ENCODE measurements at places on chromosomes 4 and X.

- DNase-seq = no peak
Observed at GRCh38 chrX:46793386-46794143, 34.6 kb upstream of the SLC9A7 start.

DNA sequence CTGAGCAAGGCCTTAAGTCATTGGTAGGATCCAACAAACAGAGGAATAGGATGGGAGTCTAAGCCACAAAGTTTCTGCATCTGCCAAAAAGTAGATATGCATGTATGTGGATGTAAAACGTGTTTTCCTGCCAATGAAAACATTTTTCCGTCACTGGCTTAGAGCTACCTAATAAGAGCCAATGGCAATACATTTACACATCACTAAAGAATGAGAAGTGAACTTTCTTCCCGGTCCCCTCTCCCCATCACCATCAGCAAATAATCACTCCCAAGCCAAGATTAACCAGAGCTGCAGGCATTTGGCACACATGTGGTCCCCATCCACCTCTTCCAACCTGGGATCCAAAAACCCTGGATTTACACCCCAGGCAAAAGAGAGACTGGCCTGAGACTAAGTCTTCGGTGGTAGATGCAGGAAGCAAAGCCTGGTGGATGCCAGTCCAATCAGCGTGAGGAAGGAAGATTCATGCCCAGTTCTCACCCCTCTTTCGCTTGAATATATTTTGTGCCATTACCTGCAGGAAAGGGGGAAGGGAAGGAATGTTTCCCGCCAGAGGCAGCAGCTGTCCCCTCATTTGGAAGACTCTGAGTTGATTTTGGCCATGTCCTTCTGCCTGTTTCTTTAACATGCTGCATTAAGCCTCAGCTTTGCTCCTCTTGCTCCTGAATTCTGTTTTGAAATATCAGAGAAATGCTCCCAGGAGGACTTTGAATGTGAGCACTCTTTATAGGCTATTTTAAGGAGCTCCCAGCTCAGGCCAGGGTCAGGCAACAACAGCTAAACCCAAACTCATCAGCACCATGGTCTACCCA is 131.4 kb downstream of the CHIC2 start:
- DNase-seq = no peak

GRCh38 chr4:828641-829271 is 2.8 kb upstream of the CPLX1 start:
- no peak for DNase-seq

- DNase-seq = no peak
Observed at GRCh38 chr4:101104312-101105052, 242.8 kb downstream of the PPP3CA start.

GRCh38 chr4:22473268-22473667 is 42.6 kb downstream of the ADGRA3 start:
- no peak for DNase-seq

DNA sequence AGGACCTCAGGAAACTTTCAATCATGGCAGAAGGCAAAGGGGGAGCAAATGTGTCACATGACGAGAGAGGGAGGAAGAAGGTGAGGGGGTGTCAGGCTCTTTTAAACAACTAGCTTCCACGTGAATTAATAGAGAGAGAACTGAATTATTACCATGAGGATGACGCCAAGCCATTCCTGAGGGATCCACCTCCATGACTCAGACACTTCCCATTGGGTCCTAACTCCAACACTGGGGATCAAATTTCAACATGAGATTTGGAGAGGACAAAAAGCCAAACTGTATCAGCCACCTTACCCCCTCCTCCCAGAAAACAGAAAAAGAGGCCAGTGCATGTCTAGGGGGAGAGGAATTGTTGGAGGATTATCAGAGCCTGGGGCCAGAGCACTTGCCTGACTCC is 40.4 kb upstream of the LAS1L start:
- DNase-seq = no peak

GRCh38 chr4:106583108-106583507 is 214.5 kb upstream of the GIMD1 start:
- no peak for DNase-seq

DNA sequence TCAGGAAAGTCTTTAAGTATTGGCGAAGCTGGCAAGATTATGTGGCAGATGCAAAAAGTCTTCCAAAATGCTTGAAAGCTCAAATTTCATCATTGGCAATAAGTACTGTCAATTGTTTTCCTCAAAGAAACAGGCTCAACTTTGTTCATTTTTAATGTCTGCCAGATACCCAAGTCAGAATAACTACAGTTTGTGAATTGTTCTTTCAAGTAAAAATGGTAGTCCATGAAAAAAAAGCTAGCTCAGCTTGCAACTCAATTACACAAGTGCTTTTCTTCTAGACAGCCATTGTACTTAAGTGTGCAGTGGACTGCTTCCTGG is 70.5 kb downstream of the AFF1 start:
- DNase-seq = no peak

DNA sequence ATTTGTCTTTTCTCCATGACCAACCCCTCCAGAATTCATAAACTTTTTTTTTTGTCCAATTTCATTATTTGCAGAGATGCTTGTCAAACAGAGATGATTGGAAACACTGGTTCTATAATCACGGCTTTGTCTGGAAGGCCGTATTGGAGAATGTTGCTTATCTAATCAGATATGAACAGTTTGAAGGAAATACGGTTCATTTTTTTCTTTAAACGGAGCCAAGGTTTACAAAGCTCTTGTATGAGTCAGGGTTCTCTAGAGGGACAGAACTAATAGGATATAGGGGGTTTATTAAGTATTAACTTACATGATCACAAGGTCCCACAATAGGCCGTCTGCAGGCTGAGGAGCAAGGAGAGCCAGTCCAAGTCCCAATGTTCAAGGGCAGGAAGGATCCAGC is 1415.8 kb downstream of the C4orf33 start:
- DNase-seq = no peak

DNA sequence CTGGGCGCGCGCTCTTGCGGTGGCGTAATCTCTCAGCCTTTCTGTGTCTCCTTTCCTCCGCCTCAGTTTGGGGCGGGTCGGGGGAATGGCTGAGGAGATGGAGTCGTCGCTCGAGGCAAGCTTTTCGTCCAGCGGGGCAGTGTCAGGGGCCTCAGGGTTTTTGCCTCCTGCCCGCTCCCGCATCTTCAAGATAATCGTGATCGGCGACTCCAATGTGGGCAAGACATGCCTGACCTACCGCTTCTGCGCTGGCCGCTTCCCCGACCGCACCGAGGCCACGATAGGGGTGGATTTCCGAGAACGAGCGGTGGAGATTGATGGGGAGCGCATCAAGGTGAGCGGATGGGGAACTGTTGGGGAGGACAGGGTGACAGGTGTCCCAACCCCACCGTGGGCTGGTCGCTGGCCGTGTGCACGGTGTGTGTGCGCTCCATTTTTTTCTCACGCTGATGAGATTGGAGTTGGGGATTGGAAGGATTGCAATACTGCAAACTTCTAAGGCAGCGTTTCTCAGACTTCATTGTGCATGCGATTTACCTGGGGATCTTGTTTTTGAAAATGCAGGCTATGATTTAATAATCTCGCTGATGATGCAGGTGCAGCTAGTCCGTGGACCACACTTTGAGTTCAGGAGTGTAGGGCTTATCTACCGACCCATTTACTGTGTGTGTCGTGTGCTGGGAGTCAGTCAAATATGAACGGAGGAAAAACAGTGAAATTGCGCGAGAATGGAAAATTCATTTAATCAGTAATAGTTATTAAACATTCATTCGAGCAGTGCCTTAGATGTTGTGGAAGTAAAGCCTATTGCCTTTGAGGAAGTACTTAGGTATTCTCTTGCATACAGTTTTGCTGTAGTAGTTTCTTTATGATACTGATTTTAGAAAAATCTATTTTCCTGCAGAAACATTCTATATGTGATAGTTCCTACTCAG is at the start of gene RAB33B:
RAB33B (plus strand) TSS at position 11 of the 935 bp plus-strand sequence; CDS start at position 86, 75 bp downstream.
- peak; percentile 89 for DNase-seq

- DNase-seq = no peak
Observed at GRCh38 chrX:103831342-103831802, 685 bp downstream of the RAB9B start.

GRCh38 chrX:39442332-39442731 is 641.1 kb downstream of the MID1IP1 start:
- no peak for DNase-seq

GRCh38 chr4:81971637-81972381 is 402.0 kb downstream of the HNRNPD start:
- no peak for DNase-seq

DNA sequence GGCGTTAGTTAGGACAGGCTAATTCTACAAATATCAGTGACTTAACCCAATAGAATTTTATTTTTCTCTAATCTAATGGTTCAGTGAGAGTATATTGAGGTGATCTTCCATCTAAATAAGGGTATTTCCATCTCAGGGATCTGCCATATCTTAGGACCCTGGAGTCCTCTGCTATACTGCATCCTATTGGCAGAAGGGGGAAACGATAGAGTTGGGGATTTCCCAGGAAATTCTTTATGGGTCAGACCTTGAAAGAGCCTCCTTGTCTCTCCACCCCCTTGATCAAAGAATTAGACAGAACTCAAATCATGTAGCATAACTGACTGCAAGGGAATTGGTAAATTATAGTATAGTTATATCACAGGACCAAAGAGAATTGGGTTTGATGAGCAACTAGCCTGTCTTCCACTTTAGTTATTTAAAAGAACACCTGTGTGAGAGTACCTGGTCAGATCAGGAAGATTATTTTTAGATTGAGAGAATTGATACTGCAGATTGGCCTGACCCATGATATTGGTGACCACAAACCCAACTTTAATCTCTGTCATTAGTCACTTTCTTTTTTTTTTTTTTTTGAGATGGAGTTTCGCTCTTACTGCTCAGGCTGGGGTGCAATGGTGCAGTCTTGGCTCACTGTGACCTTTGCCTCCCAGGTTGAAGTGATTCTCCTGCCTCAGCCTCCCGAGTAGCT is 25.6 kb downstream of the SMARCA5 start:
- DNase-seq = no peak

DNA sequence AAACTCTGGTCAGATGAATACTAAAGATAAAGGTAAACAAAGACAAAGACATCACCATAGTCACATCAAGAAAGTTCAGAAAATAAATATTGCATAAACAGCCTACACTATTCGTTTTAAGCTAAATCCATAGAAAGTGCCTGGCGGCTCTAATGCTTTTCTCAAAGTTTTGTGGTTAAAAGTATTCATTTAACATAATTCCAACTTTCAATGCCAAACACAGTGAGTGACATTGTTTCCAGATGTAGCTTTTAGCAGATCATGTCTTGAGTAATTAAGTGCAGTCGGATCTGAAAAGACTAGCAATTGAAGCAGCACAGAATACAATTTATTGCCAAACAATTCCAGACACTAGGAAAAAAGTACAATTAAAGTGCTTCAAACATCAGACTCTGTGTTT is 287.1 kb upstream of the ADGRL3 start:
- no peak for DNase-seq

DNA sequence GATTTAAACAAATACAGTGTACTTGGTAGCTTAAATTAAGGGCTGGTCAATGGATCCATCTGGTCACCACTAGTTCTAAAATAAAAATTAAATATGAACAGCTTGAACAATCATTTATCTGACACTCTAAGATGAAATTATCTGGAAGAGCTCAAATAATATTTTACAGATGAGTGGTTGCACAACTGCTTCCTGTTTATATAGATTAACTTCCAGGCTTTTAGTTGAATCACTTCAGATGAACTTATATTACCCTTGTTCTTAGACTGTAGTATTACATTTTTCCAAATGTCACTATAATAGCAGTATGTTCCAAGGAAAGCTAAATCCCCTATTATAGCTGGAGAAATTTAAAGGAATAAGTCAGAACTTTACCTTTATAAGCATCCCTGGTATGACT is 92.4 kb upstream of the SMIM10 start:
- no peak for DNase-seq

DNA sequence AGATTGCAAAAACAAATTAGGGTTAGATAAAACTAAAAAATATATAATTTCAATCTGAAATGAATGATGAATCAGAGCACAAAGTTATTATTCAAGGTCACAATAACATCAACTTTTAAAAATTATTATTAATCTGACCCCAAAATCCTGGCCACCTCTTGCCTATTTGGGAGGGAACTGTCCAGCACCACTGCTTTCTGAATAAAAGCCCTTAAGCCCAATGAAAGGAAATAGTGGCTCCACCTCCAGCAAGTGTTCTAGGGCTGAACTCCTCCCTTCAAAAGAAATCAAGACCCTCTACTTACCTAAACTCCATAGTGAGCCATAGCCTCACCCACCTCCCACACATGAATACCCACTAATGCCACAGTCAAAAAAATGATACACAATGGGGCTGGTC is 208.2 kb downstream of the PARM1 start:
- no peak for DNase-seq

DNA sequence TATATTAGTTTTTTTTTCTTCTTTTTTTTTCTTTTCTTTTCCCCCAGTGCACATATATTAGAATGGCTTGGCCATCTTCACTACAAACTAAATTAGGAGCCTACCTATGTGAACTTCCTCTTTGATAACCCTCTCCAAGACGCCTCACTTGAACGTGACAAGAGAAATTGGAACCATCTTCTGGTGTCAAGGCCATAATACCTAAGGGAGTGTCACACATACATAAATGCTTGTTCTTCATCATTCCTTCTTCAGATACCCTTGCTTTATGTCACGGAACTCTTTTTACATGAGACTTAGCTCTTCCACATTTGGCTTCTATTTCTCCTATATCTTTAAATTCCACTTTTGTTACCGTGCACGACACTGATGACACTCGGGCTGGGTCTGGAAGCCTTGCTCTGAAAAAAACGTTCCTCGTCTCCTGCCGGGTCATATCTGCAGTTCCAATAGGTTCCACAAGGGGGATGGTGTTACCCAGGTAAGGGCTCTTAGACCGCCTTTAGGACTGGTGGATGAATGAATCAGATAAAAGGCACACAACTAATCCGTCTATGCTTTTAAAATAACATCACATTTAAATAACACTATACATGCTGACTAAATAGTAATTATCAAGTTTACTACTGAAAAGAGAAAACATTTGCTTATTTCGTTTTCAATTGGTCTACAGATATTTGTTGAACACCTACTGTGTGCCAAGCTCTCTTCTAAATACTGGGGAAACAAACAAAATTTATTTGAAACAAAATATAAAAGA is 19.9 kb downstream of the DGAT2L6 start:
- peak; percentile 66 for DNase-seq

- no peak for DNase-seq
Observed at GRCh38 chr4:65019775-65020174, 610.5 kb upstream of the TECRL start.

All from tibial nerve (tissue), 4 donors.